ENCODE measurements at places on chromosomes 12 and 14.

DNA sequence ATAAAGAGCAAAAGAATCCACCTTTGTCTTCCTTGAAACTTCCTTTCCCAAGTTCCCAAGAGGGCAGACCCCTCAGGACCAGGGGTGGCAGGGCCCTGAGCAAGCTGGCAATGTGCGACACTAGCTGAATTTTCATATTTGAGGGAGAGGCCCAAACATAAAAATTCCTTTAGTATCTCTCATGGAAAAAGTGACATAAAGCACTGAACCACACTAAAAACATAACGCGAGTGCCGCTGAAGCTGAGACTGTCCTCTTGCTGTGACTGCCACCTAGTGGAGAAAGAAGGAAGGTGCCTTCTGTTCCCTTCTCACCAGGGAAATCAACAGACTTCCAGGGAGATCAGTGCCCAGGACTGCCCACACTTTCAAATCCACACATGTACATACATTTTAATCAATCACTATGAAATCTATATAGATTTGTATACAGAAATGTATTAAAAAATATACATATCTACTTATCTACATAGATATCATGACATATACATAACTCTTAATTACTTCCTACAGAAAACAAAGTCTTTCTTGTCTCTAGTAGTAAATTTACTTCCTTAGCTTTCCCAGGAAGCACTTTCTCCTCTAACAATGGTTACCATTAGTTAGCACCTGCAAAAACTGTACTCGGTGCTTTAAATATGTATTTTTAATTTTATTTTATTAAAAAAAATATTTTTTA is 53.8 kb downstream of the SSH1 start:
- peak; percentile 55 for DNase-seq

DNA sequence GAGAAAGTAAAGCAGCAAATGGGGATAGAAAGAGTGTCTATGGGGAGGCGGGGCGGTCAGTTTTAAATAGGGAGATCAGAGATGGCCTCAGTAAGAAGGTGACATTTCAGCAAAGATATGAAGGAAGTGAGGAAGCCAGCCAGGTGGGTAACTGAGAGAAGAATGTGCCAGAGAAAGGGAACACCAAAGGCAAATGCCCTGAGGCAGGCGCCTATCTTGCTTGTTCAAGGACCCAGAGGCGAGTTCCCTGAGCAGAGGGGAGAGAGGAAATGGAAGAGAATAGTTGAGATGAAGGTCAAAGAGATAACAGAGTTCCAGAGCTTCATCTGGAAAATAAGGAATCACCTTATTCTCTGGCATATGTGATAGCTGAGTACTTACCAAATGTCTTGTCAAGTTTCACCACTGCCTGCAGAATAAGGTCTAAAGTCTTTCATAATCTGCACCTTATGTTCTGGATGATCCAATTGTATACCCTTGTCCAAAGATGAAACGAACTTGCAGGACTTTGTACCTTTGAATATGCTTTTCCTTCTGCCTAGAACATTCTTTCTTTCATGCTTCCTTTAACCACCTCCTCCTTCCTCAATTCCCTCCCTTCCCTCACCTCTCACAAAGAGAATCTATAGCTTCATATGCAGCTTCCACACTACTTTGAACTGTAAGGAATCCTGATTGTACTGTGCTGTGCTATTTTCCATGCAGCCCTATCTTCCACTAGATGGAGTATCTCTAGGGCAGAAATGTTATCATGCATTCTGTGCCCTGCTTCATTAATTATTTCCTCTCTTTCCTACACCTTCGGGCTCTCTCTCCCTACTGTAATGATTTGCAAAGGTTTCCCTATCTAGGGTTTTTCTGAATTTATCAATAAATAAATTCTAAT is 38.5 kb downstream of the GNPTAB start:
- DNase-seq = no peak

- DNase-seq = no peak
Measured at GRCh38 chr12:26126340-26127284, 1.8 kb upstream of the BHLHE41 start.

DNA sequence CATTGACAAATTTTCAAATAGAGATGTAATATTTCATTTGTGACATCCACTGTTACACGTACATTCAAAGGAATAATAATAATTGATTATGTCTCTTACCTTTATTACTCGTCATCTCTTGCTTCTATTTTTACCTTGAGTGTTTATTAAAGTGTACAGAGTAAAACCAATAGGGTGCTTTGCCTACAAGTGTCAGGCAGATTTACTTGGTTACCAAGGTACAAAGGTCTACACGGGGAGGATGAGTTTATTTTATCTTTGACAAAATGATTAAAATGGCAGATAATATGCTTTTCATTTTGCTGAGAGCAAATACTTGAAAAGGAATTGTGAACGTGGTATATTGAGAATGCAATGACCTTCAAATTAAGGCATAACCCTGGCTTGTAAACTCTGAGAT is 137.8 kb upstream of the SOX5 start:
- DNase-seq = no peak

- no peak for DNase-seq
Measured at GRCh38 chr12:90972226-90972625, 17.2 kb upstream of the CCER1 start.

- DNase-seq = peak; percentile 25
Measured at GRCh38 chr12:11822081-11822834, 172.8 kb downstream of the ETV6 start.

- no peak for DNase-seq
Measured at GRCh38 chr12:61808856-61809255, 451.3 kb upstream of the USP15 start.

- DNase-seq = no peak
Measured at GRCh38 chr12:77745624-77746023, 85.1 kb upstream of the NAV3 start.

DNA sequence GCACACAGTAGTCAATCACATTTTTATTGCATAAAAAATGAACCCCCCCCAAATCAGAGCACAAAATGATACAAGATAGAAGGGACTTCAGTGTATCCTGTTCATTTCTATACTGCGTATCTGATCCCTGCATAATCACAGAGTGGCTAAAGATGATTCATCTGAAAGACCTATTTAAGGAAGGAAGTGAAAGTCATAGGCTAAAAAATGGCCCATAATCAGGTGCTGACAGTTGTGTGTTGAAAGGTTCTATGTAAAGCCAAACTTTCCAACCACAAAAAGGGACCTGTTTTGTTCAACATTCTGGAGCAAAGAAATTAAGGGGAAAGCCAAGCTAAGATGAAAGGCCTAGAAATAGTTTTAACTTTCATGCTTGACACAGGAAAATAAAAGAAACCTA is 147.8 kb upstream of the ATP2B1 start:
- DNase-seq = no peak

- no peak for DNase-seq
Measured at GRCh38 chr12:27347779-27348178, 15.1 kb downstream of the BMAL2 start.

DNA sequence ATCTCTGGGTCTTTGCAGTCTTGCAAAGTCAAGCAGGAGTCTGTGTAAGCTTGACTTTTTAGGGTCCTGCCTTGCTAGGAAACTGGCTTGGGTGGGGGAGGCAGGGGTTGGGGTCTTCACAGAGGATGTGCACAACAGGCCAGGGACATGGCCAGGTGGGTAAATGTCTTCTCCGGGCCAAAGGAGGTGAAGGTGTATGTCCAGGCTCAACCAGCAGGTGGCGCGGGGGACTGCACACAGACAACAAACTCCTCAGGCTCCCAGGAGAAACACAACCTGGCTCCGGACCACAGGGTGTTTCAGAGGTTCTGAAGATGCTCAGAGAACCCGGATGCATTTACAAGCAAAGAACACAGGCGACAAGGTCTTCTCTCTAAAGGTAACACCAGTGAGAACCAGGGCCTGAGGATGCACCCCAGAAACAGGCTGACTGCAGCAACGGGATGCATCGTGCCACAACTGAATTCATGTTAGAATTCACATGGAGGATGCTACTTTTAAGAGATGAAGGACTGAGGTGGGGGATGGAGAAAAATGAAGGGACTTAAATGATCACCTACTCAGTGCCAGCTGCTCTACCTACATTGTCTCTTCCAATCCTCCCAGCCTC is 56.0 kb downstream of the PLEKHG3 start:
- peak; percentile 17 for DNase-seq

DNA sequence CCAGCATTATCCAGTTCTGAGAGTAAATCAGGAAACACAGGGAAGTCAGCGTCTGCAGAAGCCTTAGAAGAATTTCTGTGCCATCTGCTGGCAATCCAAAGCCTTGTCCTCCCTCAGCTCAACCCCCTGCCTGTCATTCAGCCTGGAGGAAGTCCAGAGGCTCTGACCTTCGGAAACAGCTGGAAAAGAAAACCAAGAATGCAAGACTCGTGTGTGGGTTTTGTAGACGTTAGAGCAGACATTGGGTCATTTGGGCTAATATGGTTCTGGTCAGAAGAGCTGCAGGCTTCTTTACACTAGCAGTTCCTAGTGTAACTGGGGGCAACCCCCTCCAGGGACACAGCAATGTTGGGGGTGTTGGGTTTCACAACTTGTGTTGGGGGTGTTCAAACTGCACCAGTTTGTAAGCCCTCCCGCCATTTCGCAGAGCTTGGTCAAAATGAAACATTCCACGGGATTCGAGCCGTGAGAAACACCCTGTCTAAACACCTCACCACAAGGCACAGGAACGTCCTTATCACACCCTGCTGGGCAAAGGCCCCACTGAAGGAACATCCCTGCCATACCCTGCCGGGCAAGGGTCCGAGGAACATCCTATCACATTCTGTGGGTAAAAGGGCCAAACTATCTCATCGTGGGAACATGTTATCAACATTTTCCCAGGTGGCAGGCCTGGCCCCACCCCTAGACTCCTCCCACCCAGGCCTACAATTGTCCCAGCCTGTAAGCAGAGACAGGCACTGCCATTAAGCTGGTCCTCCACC is 21.0 kb upstream of the SERPINA4 start:
- no peak for DNase-seq

- DNase-seq = no peak
Measured at GRCh38 chr14:35347323-35348043, 55.3 kb downstream of the PSMA6 start.

DNA sequence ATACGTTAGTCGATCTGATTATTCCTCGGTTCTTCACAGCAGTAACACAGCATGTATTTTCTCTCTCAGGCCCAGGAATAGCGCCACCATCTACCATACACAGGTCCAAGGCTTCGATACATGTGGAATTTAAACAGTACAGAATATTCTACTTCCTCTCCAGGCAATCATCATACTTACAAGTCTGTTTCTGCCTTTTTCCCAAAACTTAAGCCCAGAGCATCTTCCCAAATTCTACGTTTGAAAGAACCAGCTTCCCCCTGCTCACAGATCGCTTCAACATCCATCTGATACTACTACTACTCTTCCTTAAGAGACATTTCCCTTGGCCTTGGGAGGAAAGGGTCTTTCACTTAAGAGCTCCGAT is 626 bp downstream of the TXNDC16 start:
- DNase-seq = no peak

DNA sequence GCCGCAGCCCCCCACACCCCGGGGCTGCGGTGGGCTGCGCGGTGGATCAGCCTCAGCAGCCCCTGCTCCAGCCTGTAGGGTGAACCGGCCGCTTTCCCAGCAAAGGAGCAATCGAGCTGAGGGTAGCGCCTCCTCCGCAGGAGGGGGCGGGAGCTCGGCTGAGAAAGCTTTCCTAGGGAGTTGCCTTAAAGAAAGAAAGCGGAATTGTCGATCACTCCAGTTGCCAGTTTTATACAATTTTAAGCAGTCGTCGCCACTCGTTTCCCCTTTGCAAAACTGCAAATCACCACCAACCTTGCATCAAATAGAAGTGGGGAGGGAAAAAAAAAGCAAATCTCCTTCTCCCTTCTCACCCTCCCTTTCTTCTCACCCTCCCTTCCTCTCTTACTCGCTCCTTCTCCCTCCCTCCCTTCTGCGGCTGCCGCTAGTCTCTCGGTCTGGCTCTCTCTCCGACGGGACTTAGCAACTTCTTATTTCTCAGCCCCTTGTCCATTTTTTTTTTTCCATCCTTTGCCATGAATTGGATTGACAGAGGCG is at the start of gene PDE3A:
PDE3A (plus strand) TSS at position 424 of the 537 bp plus-strand sequence. CDS start 748 bp downstream, outside the sequence.
- DNase-seq = no peak

DNA sequence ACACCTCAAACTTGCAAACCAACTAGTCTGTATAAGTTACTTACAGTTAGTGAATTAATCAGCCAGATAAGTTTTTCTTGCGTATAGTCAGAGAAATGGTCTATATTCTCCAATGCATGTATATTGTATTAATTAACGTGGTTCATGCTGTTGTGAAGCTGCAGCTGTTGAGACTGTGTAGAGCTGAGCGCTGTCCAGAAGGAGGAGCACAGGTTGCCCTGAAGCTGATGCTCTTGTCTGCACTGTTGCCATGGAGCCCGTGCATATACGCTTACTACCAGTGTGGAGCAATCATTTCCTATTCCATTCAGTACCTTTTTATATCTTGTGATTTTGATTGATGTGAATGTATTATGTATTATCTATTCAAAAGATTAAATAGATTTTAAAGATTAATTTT is 74.3 kb upstream of the ARID2 start:
- DNase-seq = peak; percentile 31

DNA sequence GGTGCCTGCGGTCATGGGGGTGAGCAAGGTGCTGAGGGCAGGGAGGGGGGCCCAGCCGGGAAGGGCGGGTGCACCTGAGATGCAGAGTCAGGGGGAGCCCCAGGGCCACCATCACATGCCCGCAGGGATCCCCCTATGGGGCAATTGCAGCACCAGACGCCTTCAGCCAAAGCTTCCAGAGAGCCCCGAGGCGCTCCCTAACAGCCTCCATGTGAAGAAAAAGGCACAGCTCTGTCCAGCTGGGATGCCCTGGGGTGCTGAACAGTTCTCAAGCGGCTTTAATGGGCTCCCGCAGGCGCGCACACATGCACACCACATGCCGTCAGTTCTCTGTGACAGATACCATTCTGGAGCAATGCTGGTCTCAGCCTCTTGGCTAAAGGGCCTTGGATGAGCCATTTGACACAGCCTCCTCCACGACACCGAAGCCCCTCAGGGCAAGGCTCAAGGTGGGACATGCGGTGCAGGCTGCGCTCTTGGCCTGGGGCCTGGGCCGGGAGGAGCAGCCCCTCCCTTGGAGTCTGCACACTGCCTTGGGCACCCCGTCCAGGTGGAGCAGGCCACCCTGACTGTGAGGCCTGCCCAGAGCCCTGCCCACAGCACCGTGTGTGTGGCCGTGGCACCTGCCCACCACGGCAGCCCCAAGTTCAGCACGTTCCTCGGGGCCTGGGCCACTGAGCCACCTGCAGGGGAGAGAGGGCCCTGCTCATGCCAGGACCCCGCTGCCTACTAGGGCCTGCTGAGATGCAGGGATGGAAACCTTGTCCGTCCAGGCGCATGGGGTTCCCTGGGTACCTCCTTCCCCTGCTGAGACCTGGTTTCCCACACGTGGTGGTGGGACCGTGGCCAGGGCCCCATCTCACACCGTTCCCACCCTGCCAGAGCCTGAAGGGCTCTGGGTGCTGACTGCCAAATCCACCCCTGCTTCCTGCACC is 7.7 kb downstream of the XRCC3 start:
- no peak for DNase-seq

- no peak for DNase-seq
Measured at GRCh38 chr14:33150666-33151428, 212.2 kb downstream of the NPAS3 start.

DNA sequence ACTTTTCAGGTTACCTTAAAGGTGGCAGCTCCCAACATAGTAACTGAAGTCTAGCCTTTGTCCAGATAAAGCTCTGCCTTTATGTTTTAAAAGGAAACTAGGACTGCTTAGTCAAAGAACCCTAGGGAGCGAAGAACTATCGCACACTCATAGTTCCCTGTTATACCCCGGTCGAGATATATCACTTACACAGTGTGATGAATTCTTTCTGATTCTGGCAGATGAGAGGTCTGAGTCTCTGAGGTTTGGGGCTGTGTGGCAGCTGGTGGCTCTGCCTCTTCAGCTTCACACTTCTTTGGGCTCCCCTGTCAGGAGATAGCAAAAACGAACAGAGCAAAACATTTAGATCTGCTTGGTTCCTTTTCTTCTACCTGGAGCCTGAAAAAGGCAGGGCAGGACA is 17.0 kb downstream of the ACIN1 start:
- no peak for DNase-seq

GRCh38 chr12:31220633-31221550 is 105.1 kb downstream of the SINHCAF start:
- no peak for DNase-seq
